Stimulated activated naive B cell treated with anti-CD40 and anti-IgM and Interleukin-4, amounts not matched to agents 10 μg/mL and 1 μg/mL and 100 μg/mL, for 72 hours (primary cell): ENCODE measurements at places on chromosomes 4 and X.

DNA sequence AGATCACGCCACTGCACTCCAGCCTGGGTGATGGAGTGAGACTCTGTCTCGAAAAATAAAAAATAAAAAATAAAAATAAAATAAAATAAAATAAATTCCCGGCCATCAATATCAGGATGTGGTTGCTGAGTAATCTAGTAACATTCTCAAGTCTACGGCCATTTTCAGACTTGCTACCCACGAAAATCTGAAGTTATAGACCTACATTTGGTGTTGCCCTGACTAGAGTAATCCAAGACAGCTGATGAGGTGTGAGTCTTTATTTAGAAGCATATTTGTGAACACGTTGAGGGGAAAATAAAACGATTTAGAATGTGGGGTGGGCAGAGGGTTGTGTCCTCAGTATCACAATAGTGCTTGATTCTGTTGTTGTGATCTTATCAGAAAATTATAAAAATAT, 130.2 kb upstream of the MID1 start:
- DNase-seq, result no peak

DNA sequence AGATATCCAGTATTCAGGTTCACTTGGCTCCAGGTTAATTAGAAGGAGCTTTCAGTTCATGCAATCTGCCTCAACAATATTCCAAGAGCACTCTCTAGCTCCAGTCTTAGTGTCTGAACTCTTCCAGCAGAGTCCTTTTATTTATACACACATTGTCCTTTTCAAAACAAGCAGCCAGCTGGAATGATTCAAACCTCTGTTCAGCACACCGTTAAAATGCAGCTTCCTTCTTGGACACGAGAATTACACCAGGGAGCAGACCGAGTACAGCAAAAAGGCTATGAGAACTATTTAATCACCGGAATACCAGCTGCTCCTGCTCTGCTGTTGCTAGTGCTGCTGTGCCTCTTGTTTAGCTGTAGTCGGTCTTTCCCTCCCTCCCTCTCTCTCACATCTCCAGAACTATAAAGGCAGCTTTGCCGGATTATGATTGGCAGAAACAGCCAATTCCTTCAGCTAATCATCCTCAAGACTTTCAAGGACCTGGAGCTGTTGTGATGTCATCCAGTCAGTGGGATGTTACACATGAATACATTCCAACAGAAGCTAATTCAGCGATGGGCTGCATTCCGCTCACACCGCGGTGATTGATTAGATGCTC, at the start of gene NDST4:
NDST4 (minus strand) TSS at position 115 of the 601 bp plus-strand sequence. CDS start 36,584 bp downstream, outside the sequence.
- no peak for DNase-seq

GRCh38 chr4:158166701-158167100, 6.1 kb downstream of the GASK1B start:
- DNase-seq, result no peak

DNA sequence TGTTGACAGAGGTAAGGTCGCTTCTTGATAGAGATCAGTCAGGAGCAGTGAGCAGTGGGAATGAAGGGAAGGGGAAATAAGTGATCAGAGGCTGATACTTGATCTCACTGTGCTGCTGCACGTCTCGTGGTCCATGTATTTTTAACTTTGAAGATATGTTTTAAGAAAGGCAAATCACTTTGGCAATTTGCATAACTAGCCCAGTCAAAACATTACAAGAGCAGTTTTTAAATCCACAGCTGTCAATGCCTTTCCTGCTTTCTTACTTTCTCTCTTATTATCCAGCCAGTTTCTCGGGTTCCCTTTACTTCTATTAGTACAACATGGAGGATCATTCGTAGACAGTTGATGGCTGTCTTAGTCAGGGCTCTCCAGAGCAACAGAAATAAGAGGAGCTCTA, 472.8 kb downstream of the TMA16 start:
- DNase-seq, result no peak

- no peak for DNase-seq
These were observed 128.7 kb downstream of the MGST2 start for GRCh38 chr4:139794158-139794954.

DNA sequence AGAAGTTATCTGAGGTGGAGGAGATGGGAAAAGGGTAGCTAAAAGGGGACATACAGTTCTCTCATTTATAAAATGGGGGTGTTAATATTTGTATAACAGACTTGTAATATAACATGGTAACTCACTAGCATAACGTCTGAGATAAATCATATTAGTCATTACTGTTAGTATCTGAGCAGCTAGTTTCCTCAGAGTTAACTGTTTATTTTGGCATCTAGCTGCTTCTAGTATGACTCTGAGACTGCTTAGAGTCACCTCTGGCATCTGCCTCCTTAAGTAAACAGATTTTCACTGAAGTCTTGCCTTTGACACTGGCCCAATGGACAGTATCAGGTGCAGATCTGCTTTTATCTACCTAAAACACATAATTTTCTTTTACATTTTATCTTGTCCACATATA, 58.1 kb downstream of the SLC30A9 start:
- DNase-seq, result no peak
